ENCODE measurements at places on chromosomes 1 and 21.

- peak; percentile 86 for DNase-seq
Observed at GRCh38 chr1:8342325-8342724, 24.4 kb downstream of the SLC45A1 start.

DNA sequence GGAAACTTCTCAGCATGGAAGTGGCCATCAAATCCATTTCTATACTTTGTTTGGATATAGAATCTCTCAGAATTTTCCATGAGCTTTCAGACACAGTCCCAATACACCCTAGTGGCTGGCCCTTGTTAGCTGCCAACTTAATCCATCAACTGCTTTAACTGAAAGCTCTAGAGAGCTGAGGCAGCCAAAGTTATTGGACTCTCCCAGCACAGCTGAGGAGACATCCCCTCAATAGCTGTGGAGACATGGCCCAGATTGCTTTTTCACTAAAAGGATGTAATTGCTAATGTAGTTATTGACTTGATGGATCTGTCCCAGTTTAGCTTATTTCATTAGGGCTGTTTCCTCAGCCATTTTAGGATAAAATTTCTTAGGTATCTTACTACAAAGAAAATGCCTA, 94.8 kb upstream of the PRMT6 start:
- DNase-seq = no peak

DNA sequence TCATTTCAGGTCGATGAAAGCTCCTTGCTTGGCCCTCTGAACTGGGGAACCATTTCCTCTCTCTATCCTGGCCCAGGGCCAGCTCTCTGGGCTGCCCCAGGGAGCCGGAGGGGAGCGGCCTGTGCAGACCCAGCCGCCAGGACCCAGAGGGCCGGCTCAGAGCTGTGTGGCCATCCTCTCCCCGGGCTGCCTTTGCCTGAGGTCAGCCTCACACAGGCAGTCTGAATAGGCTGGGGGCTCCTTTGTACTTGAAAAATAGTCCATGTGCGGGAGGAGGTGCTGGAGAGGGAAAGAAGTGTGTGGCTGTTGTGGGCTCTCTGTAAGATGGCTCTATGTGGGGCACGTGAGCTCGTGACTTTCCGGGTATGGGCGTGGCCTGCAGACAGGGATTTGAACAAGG, 275.1 kb upstream of the VAMP3 start:
- no peak for DNase-seq

DNA sequence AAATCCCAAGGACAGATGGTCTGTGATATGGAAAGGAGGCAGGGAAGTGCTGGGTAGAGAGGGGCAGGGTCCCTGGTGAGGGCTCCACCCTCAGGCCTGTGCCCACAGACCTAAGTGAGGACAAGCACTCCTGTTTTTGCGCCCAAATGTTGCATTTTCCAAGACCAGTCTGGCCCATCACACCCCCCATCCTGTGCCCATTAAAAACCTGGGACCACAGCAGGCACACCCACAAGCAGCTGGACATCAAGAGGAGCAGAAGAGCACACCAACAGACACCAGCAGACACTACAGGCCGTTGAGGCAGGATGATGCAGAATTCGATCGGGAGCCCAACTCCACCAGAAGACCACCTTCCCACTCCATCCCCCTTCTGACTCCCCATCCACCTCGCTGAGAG, 72.8 kb downstream of the DMRTA2 start:
- DNase-seq = no peak

GRCh38 chr1:73862355-73862754, 335.6 kb downstream of the LRRIQ3 start:
- DNase-seq = no peak

DNA sequence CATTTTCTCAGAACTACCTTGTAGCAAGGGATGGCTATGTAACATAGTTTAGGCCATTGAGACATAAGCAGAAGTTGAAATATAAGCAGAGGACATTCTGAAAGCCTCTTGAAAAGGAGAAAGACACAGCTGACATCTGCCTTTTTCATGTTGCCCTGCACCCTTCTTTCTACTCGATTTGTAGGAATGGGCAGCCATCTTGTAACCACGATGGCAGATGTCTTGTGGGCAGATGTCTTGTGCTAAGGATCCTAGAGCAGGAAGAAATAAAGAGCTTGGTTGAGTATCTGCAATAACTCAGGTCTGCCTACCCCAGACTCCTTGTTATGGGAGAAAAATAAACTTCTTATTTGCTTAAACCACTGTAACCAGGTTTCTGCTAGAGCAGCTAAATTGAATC, 351.0 kb downstream of the PDE4B start:
- no peak for DNase-seq

GRCh38 chr1:8219530-8219929, 98.4 kb upstream of the SLC45A1 start:
- no peak for DNase-seq

DNA sequence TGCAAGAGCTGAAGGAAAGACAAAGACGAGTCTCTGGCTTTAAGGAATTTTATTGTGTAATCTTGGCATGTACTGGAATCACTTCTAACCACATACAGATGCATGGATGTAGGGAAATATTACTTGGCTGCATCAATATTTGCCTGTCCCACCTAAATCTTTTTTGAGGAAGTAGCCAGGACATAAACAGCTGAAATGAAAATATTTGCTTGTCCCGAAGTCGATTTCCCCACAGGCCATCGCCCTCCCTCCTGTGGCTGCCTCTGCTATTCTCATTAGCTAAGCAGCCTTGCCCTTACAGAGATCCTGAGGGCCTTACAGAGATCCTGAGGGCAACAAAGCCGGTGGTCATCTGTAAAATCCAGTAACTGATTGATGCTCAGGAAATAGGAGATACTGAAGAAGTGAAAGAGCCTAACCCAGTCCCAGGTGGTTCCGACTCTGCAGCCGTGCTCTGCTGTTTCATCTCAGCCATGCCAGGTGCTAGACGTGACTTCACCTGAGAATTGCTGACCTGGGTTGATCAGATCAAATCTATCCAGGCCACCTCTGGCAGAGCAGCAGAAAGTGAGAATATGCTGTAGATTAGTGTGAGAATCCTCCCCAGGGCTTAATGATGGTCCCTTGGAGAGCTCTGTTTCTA, 25.5 kb downstream of the MAN1C1 start:
- DNase-seq = peak; percentile 50

- no peak for DNase-seq
Observed at GRCh38 chr1:21663248-21663950, 5.8 kb downstream of the RAP1GAP start.

- DNase-seq = no peak
Observed at GRCh38 chr1:119954476-119955422, 58.4 kb upstream of the ADAM30 start.

GRCh38 chr1:60679524-60680375, 402.6 kb upstream of the NFIA start:
- DNase-seq = no peak

GRCh38 chr1:79760531-79760930, 754.0 kb upstream of the ADGRL4 start:
- DNase-seq = no peak

GRCh38 chr1:240468656-240469055, 143.3 kb downstream of the GREM2 start:
- DNase-seq = no peak

- DNase-seq = no peak
Observed at GRCh38 chr1:231844986-231845502, 218.5 kb downstream of the DISC1 start.

DNA sequence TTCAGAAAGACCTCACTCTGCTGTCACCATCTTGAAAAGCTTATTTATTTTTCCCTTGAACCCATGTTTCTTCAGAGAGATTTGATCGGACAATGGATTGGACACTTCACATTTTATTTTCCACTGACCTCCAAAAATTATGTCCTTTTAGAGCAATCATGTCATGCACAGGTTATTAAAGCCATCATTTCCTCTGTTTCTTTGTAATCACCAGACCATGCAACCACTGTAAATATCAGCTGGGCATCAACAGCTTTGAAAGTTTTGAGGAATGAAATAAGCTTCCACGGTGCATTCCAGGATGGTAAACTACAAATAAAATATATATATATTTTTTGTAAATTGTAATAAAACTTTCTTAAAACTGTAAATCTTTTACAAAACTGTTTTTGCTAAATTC, 144.1 kb upstream of the ADAMTS5 start:
- DNase-seq = no peak

DNA sequence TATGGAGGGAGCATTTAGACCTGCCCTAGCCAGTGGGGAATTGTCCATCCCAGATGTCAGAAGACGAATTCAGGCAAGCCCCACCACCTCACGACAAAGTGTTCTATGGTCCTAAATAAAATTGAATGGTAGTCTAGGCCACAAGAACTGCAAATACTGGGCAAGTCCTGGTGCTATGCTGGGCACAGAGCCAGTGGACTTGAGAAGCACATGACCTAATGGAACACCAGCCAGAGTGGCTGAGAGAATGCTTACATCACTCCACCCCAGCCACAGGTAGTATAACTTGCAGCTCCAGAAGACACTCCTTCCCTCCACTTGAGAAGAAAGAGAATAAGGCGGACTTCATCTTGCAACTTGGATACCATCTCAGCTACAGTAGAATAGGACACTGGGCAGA, 567.3 kb upstream of the CXADR start:
- DNase-seq = no peak

All from EH (cell line).